ENCODE measurements at places on chromosomes 7 and 10.

- no peak for DNase-seq
These were observed 120.4 kb upstream of the RHOBTB1 start for GRCh38 chr10:61064356-61064755.

DNA sequence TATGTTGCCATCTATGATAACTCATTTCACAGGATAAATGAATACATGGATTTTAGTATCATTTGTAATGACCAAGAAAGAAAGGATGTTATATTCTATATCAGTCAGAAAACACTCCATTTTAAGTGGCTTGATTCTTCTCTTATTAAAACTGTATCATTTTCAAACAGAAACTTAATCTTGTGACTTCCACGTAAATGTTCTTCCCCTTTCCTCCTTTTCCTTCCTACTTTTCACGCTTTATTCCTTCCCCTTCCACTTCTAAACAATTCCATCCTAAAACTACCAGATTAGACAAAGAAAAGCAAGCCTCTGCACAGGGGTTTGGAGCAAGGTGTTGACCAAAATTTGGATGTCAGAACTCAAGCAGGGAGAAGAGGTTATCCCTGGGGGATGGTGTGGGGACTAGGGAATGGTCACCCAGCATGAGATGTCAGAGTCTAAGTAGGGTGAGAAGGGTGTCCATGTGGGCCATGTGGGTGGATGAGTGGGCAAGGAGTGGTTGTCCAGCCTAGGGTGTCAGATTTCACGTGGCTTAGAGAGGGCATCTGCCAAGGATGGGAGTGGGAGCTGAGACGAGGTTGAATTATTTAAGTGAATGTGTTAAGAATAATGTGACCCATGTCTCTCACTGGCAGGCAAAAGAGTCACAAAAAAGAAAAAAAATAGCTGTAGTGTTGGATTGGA lies 5.0 kb upstream of the GSAP start:
- DNase-seq: no peak

- no peak for DNase-seq
These were observed 2.7 kb downstream of the FOXP2 start for GRCh38 chr7:114417290-114417689.

DNA sequence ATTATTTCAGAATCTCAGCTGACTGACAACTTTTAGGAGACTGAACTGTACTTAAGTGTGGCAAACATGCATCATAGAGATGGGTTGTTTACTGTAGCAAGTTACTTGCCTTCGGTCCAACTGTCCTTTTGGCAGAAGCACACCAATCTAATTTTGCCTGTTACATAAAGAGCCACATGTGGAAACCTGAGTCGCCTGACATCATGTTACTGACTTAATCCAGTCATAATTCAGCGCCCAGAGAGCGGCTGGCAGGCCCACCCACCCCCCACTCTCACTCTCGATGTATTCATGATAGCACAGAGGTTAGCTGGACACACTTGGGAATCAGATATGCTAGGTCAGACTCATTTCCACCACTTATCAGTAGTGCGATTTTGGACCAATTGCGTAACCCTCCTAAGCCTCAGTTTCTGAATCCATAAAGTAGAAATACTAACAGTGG lies 57.3 kb upstream of the CAPZA2 start:
- DNase-seq: no peak

DNA sequence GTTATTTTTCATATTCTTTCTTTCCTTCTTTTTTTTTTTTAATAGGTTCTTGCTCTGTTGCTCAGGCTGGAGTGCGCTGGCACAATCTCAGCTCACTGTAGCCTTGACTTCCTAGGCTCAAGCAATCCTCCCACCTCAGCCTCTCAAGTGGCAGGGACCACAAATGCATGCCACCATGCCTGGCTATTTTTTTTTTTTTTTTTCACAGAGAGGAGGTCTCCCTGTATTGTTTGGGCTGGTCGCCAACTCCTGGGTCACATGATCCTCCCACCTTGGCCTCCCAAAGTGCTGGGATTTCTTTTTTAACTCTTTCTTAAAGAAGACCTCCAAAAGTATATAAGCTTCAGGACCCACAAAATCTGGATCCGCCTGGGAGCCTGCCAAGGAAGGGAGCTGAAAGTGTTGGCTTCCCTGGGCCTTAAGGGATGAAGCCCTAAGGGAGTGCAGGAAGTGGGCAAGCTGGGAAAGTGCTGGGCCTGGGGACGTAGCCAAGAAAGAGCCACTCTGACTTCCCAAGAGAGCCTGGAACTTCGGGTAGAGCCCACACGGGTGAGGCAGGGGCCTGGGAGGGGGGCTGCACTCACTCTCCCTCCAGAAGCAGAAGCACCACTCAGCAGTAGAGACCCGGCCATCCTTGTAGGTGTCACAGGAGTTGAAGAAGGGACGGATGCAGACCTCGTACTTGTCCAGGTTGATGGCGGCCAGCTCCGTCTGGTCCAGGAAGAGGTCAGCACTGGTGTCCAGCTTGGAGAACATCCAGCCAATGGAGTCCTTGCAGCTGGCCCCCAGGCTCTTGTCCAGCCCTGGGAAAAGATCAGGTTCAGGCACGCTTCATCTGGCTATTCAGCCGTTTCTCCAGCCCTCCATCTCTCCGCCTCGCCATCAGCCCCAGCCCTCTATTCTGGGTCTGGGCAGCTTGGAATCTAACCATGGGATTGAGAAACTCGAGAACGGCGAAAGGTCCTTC lies 21.8 kb downstream of the SPOCK2 start:
- DNase-seq: no peak

DNA sequence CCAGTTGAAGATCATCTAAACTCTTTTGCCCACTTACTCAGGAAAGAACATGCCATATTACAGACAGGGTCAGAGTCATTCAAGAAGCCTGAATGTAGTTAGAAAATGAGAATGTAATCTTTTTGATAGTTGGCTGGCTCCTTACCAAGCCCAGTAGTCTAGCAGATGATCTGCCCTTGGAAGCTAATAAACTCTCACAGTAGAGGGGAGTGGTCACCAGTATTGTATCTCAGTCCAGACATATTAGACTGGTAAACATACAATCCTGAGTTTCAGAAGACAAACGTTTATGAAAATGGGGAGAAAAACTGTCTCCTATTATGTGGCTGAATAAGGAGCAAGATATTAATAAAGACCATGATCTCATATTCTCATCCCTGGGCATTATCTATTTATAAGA lies 65.3 kb downstream of the SEPTIN7 start:
- no peak for DNase-seq

DNA sequence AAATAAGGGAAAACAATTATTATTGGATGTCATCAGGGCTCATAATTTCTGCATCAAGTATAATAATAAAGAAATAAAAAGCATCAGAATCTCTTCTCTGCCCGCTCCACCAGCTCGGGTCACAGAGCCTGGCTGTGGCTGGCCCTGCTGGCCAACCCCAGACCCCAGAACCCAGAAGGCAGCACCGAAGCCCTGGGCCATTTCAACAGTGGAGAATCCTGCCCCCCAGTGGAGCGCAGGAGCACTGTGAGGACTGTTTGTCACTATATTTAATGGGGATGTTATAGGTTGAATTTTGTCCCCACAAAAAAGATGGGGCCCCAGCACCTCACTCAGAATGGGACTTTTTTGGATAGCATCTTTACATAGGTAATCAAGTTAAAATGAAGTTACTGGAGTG lies 27.3 kb downstream of the DENND11 start:
- DNase-seq: no peak

GRCh38 chr10:120749072-120749471 lies 102.1 kb upstream of the WDR11 start:
- DNase-seq: no peak

- DNase-seq: no peak
These were observed 374.9 kb upstream of the SEMA3D start for GRCh38 chr7:85561706-85562105.

- no peak for DNase-seq
These were observed 16.7 kb upstream of the GAD2 start for GRCh38 chr10:26199841-26200240.

GRCh38 chr7:155961241-155962190 lies 149.3 kb upstream of the SHH start:
- DNase-seq: no peak

DNA sequence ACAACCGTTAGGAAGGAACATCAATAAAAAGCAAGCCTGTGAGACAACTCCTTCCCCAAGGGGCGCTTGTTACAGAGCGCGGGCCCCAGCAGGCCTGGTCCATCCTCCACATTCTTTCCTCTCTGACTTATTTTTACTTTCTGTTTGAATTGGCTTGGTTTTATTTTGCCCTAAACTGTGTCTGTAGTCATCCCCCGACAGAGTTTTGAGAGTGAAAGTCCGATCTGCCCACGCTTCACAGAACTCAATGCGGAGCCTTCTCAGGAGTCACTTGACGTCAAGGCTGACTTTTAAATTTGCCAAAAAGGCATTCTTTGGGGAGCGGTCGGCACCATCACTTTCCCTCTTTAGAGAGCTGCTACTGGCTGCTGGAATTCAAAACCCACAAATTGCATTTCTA lies 150.1 kb upstream of the KLF6 start:
- DNase-seq: no peak

DNA sequence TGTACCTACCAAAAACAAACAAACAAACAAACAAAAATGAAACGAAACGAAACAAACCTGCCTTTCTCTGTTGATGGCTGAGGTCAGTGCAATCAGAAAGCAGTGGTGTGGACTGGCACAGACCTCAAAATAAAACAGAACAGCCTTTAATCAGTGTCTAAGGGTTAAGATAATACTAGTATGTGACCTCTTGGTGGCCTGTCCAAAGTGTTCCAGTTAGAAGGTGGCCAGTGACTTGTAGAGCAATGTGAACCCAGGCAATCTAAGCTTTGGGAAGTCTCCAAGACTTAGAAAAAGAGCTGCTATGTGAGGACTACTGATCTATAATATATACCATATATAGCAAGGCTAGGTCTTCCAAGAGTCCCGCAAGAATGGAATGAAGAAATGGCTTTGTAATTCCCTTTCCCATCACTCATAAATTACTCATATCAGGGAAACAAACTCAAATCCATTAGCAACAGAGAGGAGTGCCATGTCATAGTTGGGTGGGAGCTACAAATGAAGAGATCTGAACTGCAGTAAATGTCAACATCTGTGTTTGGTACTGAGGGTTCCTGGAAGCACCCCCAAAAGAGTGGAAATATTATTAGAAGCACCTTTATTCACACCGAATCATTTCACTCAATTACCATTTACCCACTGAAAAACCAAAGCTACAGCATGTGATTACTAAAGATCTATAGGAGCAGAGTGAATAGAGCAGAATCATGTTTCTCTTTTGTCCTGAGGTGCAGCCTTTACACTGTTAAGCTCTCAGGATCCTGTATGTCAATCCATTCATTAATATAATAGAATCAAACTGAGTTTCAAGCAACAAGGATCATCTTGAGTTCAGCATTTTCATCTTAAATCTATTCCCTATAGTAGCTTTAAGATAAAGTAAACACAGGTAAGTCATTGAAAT lies 28.0 kb downstream of the ABLIM1 start:
- no peak for DNase-seq

GRCh38 chr10:11286261-11286852 lies 268.7 kb downstream of the CELF2 start:
- DNase-seq: no peak

- no peak for DNase-seq
These were observed 14.6 kb upstream of the GPR26 start for GRCh38 chr10:123651421-123652047.

DNA sequence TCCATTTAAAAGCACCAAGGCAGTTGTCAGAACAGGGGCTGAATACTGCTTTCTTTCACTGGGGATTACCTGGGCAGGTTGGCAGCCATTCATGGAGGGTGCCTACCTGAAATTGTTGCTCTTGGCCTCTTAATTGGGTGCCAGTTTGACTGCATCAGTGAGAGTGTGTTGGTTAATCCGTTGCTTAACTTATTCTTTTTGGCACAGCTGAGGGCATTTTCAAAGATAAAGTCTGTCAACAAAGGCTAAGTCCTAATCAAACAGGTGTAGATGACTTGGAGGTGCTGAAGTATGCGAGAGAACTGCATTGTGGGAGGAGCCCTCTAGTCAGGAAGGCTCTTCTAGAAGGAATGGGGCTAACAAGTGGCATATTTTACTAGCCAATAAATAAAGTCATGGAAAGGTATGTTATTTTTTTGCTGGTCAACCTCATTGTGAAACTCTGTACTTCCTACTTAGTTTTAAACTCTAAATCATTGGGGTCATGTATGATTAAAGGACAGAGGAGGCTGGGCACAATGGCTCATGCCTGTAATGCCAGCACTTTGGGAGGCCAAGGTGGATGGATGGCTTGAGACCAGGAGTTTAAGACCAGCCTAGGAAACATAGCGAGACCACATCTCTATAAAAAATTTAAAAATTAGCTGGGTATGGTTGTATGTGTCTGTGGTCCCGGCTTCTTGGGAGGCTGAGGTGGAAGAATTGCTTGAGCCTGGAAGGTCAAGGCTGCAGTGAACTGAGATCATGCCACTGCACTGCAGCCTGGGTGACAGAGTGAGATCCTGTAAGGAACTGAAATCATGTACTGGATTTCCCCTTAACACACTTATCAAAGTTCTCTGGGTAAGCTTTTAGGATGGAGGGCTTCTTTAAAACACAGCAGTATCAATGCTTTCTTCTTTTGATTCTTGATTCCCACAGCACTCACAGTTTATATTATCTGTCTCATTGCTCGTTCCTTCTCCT lies 134.1 kb downstream of the LRMDA start:
- no peak for DNase-seq

- DNase-seq: no peak
These were observed 29.5 kb downstream of the TACC2 start for GRCh38 chr10:122018491-122018890.

- no peak for DNase-seq
These were observed 171.8 kb downstream of the SEMA3D start for GRCh38 chr7:85014936-85015660.

- DNase-seq: no peak
These were observed 9.2 kb upstream of the SVIL start for GRCh38 chr10:29643771-29644501.

GRCh38 chr10:91349381-91349780 lies 60.8 kb upstream of the HECTD2 start:
- DNase-seq: no peak

GRCh38 chr10:89659143-89660131 lies 14.4 kb upstream of the PANK1 start:
- DNase-seq: no peak

GRCh38 chr7:29071203-29071874 lies 75.0 kb downstream of the CPVL start:
- DNase-seq: no peak

DNA sequence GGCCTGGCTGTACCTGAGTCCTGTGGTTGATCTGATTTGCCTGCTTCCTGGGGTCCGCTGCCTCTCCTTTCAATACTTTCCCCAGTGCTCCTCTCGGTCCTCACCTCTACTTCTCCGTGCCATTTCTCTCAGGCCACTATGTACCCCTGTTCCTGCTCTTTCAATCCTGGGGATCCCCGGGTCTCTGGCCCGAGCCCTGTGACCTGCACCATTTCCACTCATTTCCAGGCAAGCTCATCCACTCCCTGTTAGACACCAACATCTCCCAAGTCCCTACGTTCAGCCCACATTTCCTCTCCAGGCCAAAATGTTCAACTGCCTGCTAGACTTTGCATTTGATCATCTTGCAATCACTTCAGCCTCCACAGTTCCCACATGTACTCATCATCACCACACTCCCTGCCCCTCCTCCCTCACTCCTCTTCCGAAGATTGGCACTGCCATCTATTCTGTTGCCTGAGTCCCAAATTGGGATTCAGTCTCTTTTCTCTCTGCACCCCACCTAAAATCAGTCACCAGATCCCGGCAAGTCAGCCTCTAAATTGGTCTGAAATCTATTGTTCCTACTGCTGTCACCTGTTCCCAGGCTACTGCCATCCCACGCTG lies 34.4 kb upstream of the ZMIZ1 start:
- no peak for DNase-seq
